ENCODE measurements at places on chromosomes 4 and X. TPM values are rescaled to one million over a fixed set of nuclear protein-coding genes. Genes with fewer than 3 reads are reported as not detected.

DNA sequence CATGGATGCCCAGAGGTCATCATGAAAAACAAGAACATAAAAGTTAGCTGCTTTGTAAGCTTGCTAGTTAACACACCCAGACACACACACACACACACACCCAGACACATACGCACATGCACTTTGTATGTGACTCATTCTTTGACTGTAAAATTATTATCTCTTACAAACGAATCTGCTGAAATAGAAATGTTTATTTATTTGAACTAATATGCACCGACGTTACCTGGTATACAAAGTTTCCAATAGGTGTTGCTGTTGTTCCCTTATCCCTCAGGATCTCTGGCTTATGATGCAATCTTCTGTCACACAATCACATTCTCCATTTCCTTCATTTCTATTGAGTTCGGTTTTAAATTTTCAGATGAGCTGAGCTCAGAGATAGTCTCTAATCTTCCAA, 209.3 kb downstream of the PTTG2 start:
- H3K27me3 ChIP-seq = no peaks in the 10 kb centered on the region
- H3K4me1 ChIP-seq = no peaks in the 10 kb centered on the region
- H3K4me3 ChIP-seq = no peak overlapping the region
- DNase-seq = no peak
- H3K27ac ChIP-seq = no peak overlapping the region

DNA sequence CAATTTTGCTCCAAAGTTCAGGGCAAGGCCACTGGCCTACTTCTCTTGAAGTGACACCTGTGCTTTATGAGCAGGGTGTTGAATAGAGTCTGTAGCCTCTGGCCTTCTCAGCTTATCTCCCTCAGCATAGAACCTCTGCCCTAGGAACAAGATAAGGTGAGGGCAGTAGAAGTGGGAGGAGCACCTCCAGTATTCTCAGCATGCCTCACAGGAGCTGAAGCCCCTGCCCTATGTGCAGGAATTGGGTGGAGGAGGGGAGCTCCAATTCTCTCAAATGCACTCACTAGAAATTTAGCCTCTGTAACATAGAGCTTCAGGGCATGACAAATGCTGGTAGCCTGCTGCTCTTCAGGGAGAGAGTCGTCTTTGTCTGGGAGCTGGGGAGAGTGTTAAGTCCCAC, 479.3 kb downstream of the IL1RAPL1 start:
- H3K27ac ChIP-seq = no peak overlapping the region
- H3K27me3 ChIP-seq = no peaks in the 10 kb centered on the region
- no peaks in the 10 kb centered on the region for H3K4me1 ChIP-seq

DNA sequence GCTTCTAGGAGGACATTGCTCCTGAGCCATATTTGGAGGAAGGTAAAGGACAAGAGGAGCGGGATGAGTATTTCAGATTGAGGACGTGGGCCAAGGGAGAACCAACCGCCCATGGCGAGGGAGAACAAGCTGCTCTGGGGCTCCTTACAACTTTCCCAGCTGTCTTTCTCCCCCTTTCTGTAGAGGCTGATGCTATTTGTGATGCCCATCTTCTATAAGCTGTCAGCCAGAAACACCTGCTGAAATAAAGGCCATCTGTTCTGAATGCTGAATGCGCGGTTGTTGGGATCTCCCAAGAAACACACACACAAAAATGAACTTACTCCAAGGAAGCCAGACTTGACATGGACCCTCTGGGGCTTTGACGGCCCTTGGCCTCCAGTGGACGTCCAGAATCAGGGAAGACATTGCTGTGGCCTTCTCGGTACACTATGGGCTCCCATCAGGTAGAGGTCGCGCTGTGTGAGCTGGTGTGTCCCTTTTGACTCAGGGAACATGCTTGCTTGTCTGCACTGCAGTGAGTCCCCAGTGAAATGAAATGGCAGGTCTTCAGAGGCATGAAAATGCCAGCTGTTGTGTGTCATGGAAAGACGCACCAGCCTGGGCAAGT, 30.9 kb downstream of the RWDD4 start:
- no peak for DNase-seq
- H3K4me1 ChIP-seq = no peaks in the 10 kb centered on the region
- H3K27me3 ChIP-seq = no peaks in the 10 kb centered on the region
- no peak overlapping the region for H3K4me3 ChIP-seq
- no peak overlapping the region for H3K27ac ChIP-seq
- no peaks in the 10 kb centered on the region for H3K36me3 ChIP-seq

- no peak for DNase-seq
- H3K4me1 ChIP-seq = no peaks in the 10 kb centered on the region
- H3K27ac ChIP-seq = no peak overlapping the region
- no peaks in the 10 kb centered on the region for H3K27me3 ChIP-seq
- no peak overlapping the region for H3K4me3 ChIP-seq
These were observed 378.4 kb downstream of the ANKRD50 start for GRCh38 chr4:124334119-124334518.

GRCh38 chr4:150591406-150591805, 9.5 kb downstream of the MAB21L2 start:
- no peaks in the 10 kb centered on the region for H3K4me1 ChIP-seq
- DNase-seq = peak; percentile 14
- no peaks in the 10 kb centered on the region for H3K27me3 ChIP-seq

DNA sequence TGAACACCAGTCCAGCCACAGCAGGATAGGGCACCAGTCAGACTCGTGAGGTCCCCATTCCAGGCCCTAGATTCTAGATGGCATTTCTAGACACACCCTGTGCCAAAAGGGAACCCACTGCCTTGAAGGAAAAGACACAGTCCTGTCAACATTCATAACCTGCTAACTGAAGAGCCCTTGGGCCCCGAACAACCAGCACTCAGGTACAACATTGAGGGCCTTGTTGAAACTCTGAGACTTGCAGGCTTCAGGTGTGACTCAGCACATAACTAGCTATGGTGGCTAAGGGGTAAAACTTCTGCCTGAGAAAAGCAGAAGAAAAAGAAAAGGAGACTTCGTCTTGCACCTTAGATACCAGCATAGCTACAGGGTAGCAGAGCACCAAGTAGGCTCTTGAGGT, 252.9 kb upstream of the GRID2 start:
- H3K36me3 ChIP-seq = no peaks in the 10 kb centered on the region
- no peaks in the 10 kb centered on the region for H3K27me3 ChIP-seq
- H3K4me3 ChIP-seq = no peak overlapping the region
- no peak for DNase-seq

- DNase-seq = no peak
- H3K4me3 ChIP-seq = no peak overlapping the region
- H3K27me3 ChIP-seq = no peaks in the 10 kb centered on the region
- H3K4me1 ChIP-seq = no peaks in the 10 kb centered on the region
These were observed 330.9 kb downstream of the GBA3 start for GRCh38 chr4:23023666-23024065.

DNA sequence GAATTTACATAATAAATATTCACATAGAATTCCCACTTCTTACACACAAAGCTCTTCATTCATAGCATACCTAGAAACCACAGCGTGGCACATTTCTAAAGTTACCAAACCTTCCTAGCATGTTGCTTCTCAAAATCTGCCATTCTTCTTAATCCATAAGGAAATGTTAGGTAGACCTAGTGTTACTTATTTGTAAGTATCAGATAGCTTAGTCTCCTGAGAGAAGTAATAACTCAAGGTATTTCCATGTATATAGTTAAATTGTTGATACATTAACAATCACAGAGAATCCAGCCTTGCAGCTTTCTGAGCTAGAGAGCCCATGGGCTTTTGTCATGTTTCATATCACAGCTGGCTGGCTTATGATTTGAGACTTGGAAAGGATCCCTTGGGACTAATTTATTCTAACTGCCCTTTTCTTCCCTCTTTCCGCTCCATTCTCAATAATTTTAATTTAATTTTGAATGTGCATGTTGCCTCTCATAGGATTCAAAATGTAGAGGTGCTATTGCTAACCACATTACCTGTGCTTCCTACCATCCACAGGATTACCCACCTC, 17.6 kb downstream of the SH3RF1 start:
- H3K27ac ChIP-seq = peak overlapping the region; percentile 74
- H3K4me3 ChIP-seq = no peak overlapping the region
- H3K36me3 ChIP-seq = no peaks in the 10 kb centered on the region
- no peaks in the 10 kb centered on the region for H3K4me1 ChIP-seq

DNA sequence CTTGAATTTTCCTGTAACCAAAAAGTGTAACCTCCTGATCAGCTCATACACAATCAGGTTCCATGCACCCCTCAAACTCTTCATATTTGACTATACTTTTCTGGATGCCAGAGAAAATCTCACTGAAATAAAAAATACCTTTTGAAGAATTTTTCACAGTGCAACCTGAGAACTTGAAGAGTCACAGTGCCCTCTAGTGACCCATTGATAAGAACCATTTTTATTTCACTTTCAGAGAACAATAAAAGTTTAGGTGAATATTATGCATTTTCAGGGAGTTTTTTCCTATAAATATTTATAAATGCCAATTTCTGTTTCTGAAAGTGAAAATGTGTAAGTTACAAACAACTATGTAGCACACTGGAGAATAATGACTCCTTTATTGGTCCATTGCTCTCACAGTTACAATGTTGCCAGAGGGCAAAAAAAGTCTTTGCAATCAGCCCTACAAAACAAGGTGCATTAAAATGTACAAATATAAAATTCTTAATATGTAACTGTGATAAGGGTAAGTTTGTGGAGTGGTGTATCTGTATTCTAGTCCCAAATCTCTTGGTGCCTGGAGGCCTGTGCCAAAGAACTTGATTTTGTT, 153.6 kb upstream of the INTU start:
- no peaks in the 10 kb centered on the region for H3K36me3 ChIP-seq
- H3K27me3 ChIP-seq = no peaks in the 10 kb centered on the region
- DNase-seq = no peak
- H3K27ac ChIP-seq = no peak overlapping the region
- no peaks in the 10 kb centered on the region for H3K4me1 ChIP-seq

- H3K4me1 ChIP-seq = no peaks in the 10 kb centered on the region
- no peak for DNase-seq
- H3K27me3 ChIP-seq = no peaks in the 10 kb centered on the region
- H3K27ac ChIP-seq = no peak overlapping the region
- H3K36me3 ChIP-seq = no peaks in the 10 kb centered on the region
These were observed 3.4 kb upstream of the CPLX1 start for GRCh38 chr4:829291-829690.

DNA sequence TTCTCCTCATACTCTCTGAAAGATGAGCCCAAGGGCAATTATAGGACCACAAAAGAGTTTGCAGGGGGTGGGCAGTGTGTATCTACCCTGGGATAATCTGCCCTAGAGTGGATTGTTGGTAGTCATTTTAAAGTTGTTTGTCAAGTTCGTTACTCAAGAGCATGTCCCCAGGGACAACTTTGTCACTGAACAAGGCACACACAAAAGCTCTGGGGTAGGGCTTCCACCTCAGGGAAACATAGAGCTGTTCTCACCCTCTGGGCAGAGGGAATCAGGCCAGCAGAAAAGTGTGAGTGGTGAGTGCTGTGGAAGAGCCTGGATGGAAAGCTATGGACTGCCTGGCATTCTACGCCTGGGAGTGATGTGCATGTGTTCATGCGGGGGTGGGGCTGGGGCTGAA, 23.3 kb upstream of the LEF1 start:
- DNase-seq = no peak
- H3K4me3 ChIP-seq = no peak overlapping the region

- H3K27ac ChIP-seq = no peak overlapping the region
- H3K36me3 ChIP-seq = no peaks in the 10 kb centered on the region
These were observed 48.7 kb upstream of the SRD5A3 start for GRCh38 chr4:55297346-55297745.

Gene PAK3
- 1.5 TPM for total RNA-seq

Gene WDR17
- total RNA-seq = not detected

Gene NOX1
- total RNA-seq = not detected

Gene SERTM2
- total RNA-seq = 0.06 TPM

Gene SNCA
- total RNA-seq = 5.1 TPM
